ENCODE measurements at places on chromosomes 1 and 21.

DNA sequence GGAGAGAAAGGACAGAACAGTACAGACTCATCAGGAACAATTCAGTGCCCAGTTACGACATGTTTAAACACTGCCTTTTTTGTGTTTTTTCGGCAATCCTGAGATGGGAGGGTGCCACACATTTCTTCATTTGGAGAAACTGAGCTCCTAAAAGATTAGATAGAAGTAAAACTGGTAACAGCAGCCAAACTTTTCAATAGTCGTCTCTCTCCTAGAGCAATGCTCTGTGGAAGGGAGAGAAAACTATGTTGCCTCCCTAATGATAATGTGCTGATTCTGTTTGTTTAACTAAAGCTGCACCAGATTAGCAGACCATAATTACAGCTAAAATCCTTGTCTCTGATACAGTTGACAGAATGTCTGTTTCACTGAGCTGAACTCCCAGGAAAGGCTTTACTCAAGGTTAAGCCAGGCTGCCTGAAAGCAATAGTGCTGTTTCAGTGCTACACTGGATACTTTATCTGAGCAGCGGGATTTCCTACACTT lies 76.2 kb upstream of the CXADR start:
- no peak for DNase-seq

DNA sequence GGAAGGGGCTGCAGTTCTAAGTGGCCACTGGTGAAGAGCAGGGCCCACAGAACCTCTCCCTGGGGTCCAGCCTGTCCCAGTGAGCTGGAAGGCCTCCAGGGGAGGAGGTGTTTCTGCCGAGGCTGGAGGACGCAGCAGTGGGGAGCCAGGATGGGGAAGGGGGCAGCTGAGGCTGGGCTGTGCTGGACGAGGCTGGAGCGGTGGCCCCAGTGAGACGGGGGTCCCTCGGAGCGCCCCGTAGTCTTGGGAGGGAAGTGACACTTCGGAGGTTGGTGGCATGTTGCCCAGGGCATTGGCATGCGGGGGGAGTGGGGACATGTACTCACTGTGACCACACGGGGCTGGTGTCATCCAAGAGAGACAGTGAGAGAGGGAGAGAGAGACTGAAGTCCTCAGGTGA lies 33.5 kb downstream of the AJAP1 start:
- DNase-seq = no peak

DNA sequence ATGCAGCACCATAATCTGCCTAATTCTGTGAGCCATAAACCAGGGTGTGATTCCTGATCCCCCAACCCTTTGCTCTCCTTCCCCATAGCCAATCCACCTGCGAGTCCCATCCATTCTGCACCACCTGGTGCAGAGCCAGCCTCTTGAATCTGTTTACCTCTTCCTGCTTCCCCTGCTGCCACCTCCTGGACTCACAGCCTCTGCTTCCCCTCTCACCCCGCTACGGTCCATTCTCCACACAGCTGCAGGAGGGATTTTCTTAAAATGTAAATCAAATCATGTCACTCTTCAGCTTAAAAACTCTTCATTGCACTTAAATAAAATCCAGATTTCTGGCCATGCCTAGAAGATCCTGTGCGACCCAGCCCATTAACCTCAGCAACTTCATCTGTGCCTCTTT lies 186.7 kb downstream of the FOXD2 start:
- DNase-seq = no peak

DNA sequence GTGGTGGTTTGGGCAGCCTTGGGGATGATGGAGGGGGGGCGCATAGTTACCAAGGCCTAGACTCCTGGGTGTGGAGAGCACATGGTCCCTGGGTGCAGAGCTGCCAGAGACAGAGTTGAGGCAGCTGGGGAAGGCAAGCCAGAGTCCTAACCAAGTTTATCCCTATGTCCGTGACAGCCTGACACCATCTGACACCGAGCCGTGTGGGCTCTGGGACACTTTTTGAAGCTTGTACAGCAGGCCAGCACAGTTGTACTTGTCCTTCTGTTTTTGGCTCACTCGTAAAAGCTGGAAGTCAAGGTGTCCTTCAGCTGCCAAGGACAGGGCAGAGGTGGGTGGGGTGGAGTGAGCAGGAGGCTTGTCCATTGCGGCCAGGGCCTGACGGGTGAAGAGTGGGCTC lies 28.5 kb downstream of the SLC26A9 start:
- DNase-seq = no peak

DNA sequence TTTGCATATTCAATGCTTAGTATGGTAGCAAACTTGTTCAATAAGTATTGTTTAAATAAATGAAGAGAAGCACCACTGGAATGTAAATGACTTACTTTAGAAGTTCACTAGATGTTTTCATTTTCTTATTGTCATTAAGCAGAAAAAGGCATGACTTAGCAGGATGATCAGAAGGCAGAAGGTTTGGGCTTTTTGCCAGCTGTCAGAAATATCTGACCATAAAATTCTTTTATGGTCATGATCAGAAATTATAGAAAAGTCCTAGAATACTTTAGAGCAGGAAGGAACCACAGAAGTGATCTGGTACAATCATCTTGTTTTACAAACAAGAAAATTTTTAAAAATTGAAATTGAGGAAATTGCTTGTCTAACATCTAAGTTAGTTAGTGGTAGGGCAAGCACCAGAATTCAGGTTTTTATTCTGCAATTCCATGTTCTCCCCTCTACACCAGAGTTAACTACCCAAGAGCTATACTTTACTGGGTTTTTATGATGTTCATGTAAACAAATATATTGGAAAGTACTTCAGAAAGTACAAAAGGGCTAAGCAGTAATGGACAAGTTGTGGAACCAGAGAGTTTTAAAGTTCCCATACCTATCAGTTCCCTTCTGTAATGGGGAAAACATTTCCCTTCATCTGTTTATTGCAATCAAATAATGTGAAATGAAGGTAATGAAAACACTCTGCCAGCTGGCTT lies 10.1 kb downstream of the FMO5 start:
- no peak for DNase-seq

- no peak for DNase-seq
Measured at GRCh38 chr1:209421978-209422680, 161.4 kb upstream of the CAMK1G start.

GRCh38 chr1:107010582-107010981 lies 45.9 kb upstream of the PRMT6 start:
- DNase-seq = no peak

All from NB4 (cell line).